ENCODE measurements at places on chromosomes 16 and 17.
A peak's percentile ranks its signal among the peaks of the same experiment; 100 is the strongest.

GRCh38 chr16:3776316-3776715, 59.0 kb upstream of the TRAP1 start:
- no peak for DNase-seq

GRCh38 chr16:88999457-89000206, 22.6 kb upstream of the CBFA2T3 start:
- DNase-seq = no peak

DNA sequence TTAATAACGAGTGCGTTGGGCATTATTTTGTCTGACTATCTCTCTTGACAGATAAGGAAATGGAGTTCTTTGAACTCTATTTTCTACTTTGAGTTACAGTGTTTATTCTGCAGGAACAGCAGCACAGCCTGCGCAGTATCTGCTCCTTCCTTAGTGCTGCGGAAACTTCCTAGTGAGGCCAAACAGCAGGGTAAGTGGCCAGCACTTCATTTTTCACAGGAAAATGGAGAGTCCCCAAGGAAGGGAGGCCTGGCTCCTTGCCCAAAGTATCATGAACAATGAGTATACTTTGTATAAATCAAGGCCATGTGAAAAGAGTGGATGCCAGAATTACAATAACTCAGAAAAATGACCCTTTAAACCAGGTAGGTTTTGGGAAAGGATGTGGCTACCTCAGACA, 140.6 kb downstream of the VPS53 start:
- DNase-seq = no peak

DNA sequence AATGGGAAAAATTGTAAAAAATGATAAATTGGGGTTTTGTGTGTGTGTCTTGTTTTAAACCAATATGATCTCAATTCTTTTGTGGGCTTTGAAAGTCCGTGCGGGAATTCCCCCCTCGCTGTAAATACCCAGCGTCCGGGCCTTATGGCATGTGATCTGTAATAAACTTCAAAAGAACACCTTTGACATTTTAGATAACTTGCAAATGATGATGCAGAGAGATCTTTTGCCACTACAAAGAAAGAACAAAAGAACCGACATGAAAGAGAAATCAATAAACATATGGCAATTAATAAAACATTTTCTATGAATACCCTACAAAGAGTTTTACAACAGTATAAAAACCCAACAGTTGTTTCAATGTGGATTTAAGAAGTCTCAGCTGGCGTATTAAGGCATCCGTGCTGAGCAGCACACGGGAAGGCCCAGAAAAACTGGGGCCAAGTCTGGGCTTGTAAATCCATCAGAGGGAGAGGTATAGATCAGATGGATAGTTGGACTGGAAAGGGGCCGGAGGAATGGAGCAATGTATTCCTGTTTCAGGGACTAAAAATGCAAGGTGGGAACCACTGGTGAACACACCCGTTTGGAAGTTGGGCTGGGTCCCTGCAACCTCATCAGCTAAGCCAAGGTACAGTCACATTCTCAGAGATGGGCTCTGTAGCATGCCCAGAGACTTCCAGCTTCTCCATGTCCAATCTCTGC, 115.2 kb downstream of the IRX5 start:
- no peak for DNase-seq

DNA sequence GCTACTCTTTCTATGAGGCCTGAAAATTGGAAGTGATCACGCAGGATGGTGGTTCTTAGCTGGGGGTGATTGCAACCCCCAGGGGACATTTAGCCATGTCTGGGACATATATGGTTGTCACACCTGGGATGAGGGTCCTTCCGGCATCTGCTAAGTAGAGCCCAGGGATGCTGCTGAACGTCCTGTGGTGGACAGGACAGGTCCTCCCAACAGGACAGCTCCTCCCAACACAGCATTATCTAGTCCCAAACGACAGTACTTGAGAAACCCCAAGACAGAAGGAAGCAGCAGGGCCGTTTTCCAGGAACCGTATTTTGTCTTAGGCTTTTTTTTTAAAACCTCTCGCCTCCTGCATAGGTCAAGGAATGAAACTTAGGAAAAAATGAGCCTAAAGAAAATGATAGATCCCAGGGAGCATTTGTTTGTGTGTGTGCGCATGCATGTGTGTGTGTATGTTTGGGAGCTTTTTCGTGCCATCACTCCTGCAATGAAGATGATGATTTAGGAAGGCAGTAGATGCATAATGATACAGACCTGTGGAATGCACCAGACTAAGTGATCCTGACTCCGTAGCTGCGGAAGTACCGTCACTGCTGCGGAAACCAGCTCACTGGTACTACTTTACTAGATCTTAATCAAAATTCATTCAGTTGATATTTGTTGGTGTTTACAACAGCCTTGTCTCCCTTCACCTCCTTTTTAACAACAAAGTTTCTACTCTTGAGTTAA, 118.2 kb downstream of the SNX29 start:
- DNase-seq = no peak

DNA sequence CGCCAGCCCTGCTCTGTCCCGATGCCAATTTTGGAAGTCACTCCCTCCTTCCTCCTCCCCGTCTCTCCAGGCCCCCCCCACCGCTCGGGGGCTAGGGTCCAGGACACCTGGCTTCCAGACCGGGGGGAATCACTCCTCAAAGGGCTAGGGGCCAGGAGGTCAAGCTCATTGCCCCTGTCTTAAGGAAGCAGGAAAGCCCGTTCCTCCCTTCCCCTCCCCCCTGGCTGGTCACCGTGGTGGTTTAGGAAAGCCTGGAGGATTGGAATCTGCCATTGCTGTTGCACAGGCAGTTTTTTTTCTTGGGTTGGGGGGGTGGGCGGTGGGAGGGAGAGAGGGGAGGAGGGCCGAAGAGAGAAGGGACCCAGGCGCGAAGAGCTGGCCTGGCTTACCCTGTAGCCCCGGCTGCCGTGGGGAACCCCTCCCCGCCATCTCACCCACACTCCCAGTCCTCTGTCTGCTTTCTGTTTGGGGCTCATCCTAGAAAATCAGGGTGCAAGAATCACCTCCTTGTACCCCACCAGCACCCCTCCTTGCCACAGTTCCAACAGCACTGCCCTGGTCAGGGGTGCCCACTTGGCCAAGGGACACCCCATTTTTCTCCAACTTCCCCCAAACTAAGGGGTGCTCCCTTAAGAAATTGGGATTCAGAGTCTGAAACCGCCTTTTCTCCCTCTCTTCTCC, 2.9 kb upstream of the BCL6B start:
- no peak for DNase-seq

- peak; percentile 41 for DNase-seq
These were observed 5.9 kb downstream of the BAIAP2 start for GRCh38 chr17:81040791-81041337.

Measured in stimulated activated CD4-positive, alpha-beta T cell treated with anti-CD3 and anti-CD28 coated beads, Interleukin-2, amount 100 ng/mL, for 24 hours (primary cell).